ENCODE measurements at places on chromosomes 16 and 17.

DNA sequence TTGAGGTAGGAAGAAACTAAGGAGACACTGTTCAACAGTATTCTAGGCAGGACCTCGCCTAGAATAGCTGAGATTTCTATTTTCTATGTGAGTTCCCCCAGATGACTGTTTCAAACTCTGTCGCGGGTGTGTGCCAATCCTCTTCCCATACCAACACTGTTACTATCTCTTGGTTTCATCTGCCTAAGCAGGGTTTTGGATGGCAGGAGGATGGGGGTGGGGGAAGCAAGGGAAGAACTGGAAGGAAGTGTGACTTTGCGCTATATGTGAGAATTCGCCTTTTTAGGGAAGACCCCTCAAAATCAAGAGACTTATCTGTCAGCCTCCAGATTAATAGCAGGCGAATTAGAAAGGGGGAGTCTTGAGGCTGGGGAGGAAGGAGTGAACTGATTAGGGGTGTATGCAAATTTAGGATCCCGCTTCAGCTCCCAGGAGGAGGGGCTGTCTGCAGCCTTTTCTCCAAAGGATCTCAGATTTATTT is 521 bp upstream of the G6PC3 start:
- DNase-seq, result no peak

GRCh38 chr17:51118330-51119195 is 2.1 kb downstream of the SPAG9 start:
- DNase-seq, result peak; percentile 39

DNA sequence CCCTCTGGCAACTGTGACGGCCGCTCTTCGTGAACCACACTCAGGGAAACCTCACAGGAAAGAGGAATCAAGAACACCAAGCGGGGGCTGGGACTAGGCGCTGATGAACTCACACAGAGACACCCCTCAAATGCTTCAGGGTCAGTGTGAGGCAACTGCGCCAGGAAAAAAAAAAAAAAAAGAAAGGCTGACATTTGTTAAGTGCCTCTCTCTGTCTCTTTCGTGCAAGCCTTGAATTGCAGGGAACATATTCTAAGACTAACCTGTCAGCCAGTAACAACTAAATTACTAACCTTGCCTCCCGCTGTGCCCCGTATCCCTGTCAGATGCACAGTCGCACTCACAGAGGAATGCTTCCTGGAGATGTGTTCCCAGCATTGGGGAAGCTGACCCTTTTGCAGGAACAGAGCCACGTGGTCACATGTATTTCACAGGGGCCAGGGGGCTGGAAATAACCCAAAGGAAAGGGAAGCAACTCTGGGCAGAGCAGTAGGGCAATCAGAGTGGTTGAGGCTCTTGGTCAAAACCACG is 247.8 kb downstream of the XYLT1 start:
- DNase-seq, result peak; percentile 25

DNA sequence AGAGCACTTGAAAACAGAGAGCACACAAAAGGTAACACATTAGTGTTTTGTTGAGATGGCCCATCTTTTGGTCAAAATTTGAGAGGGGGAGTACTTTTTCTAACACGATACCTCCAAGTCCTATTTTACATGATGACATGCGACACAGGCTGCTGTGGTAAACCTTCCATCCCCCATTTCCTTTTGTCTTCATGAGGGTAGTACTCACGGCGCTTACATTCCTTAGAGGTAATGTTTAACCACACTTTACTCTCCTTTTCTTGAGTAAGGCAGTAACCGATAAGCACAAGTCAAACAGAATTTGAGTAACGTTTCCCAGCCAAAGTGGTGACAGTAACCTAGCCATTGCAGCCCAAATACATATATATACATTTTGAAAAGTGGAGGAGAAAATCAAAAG is 35.8 kb upstream of the PITPNM3 start:
- no peak for DNase-seq

- DNase-seq, result no peak
Measured at GRCh38 chr16:86104537-86105048, 205.6 kb downstream of the IRF8 start.

DNA sequence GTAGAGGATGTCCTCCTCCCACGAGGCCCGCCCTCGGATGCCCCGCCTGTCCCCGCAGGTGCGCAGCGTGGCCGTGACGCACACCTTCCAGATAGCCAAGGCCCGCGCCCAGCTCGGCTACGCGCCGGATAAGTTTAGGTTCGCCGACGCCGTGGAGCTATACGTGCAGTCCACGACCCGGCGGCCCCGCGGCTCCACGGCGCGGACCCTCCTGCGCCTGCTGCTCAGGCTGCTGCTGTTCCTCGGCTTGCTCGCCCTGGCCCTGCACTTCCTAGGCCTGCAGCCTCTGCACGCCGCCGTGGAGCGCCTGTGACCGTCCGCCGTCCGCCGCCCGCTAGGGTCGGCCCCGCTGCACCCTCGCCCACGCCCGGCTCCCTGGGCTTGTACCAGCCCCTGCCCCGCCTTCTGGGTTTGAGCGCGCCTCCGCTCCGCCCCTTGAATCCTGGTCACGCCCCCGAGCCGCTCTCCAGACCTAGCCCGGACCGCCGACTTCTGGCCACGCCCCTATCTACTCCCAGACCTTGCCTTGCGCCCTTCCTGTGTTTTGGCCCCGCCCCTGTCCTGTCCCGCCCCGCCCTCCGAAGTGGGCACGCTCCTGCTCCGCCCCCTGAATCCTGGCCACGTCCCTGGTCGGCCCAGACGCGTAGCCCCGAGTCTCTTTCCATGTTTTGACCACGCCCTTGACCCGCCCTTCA is 15.8 kb upstream of the EEF2K start:
- DNase-seq, result peak; percentile 79

DNA sequence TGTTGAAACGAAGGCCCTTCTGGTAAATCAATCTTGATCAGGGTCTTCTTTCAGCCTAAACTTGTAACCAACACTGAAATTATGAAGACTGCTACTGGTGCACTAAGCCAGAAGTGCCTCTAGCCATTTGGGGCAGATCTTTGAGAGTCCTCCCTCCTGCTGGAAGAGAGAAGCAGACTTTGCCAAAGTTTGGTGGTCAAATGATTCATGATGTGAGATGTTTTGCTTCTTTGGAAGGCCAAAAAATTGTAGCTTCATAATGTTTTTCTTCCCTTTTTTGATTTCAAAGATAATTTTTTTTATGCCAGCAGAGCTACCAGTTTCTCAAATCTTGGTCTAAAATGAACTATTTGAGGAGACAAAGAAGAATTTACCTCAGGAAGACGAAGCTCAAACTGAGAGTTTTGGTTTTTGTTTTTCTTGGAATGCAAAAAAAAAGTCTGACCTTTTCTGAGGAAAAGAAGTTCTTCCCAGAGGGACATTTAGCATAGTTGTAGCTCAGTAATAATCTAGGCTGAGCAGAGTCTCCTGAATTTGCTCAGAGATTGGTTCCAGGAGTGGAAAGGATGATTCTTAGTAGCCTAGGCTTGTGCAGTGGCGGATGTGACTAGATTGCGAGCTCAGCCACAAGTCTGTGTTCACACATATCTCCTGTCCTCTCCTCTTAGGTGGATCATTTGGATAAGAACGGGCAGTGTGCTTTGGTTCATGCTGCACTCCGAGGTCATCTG is 50.9 kb downstream of the CYB561 start:
- DNase-seq, result no peak

GRCh38 chr16:17572145-17572544 is 101.4 kb upstream of the XYLT1 start:
- no peak for DNase-seq

DNA sequence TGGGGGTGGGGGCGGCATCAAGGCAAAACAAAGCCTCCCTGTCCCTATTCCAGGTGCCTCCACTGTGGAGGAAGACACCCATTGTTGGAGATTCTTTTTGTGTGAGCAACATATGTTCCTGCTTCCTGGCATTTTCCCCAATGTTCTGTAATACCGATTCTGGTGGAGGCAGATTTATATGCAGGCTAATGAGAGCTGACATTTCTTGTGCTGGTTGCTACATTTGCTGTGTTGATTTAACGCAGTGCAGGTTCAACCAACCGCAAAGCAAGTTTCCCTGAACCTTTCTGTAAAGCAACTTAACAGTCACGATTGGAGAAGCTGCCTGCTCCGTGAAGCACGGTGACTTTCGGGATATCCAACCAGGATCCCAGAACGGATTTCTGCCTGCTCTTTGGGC is 260.5 kb downstream of the CBLN1 start:
- peak; percentile 56 for DNase-seq

GRCh38 chr17:46979147-46979863 is at the start of gene RPRML:
Gene RPRML, minus strand, starts transcription at chr17:46979253. Its CDS starts 246 bp downstream, at chr17:46979007.
- peak; percentile 49 for DNase-seq

- DNase-seq, result peak; percentile 44
Measured at GRCh38 chr17:27793168-27793905, 7.0 kb downstream of the NOS2 start.

GRCh38 chr17:68697850-68698361 is 96.7 kb upstream of the FAM20A start:
- peak; percentile 34 for DNase-seq

- DNase-seq, result peak; percentile 35
Measured at GRCh38 chr17:28684963-28685362, 23.0 kb downstream of the SUPT6H start.

GRCh38 chr17:36500745-36501225 is 14.3 kb downstream of the ZNHIT3 start:
- no peak for DNase-seq

- no peak for DNase-seq
Measured at GRCh38 chr17:40373999-40374398, 9.5 kb upstream of the GJD3 start.

All from femur (tissue), 1 donor.